ENCODE measurements at places on chromosomes 2 and 18. TPM values are rescaled to one million over a fixed set of nuclear protein-coding genes. Genes with fewer than 3 reads are reported as not detected.

SERPINB4 gene
- total RNA-seq = under 0.01 TPM

TNFAIP6 gene
- 23.5 TPM for total RNA-seq

DLGAP1 gene
- total RNA-seq = 1.5 TPM

DNER gene
- total RNA-seq = 0.73 TPM

UGT1A8 gene
- total RNA-seq = not detected

NR4A2 gene
- total RNA-seq = 0.39 TPM

Data from subcutaneous preadipocyte (primary cell).